Naive thymus-derived CD8-positive, alpha-beta T cell (primary cell): ENCODE measurements at places on chromosomes 11 and 22. TPM values are rescaled to one million over a fixed set of nuclear protein-coding genes. Genes with fewer than 3 reads are reported as not detected.

DNA sequence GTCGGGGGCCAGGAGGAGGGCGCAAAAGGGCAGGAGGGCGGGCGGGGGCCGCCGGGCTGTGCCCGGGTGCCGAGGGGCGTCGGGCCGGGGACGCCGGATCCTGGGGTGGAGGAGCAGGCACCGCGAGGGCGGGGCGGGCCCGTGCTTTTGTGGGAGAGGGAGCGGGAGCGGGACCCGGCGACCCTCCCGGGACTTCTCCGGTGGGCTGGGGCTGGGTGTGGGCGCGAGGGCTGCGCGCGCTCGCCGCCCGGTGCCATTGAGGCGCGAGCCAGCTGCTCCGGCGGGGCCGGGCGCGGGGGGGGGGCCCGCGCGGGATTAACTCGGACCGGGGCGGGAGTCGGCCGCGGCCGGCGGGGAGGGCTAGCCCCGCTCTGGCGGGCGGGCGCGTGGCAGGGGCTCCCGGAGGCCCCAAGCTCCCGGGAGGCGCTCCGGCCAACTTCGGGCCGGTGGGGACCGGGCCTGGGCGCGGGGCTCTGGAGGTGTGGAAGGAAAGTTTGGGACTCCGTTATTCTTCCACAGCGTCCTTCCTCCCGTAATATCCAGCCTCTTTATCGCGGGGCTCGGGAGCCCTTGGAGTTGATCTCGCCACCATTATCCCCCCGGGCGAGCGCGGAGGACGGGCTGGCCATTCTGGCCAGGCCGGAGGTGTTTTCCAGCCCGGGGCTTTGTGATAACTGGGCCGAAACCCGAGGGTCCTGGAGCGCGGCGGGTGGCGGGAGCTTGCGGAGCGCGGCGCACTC lies 936 bp downstream of the CECR2 start:
- no peaks in the 10 kb centered on the region for H3K36me3 ChIP-seq
- no peak for DNase-seq
- H3K27ac ChIP-seq, result no peak overlapping the region
- H3K27me3 ChIP-seq, result peaks cover 62% of the 10 kb centered on the region

The LRRC32 gene
- total RNA-seq, result 0.08 TPM

- no peak overlapping the region for H3K4me3 ChIP-seq
- no peak overlapping the region for H3K27ac ChIP-seq
- H3K4me1 ChIP-seq, result peaks cover 26% of the 10 kb centered on the region
- no peaks in the 10 kb centered on the region for H3K36me3 ChIP-seq
These were observed 195.5 kb upstream of the SORL1-AS1 start for GRCh38 chr11:121648306-121648705.

DNA sequence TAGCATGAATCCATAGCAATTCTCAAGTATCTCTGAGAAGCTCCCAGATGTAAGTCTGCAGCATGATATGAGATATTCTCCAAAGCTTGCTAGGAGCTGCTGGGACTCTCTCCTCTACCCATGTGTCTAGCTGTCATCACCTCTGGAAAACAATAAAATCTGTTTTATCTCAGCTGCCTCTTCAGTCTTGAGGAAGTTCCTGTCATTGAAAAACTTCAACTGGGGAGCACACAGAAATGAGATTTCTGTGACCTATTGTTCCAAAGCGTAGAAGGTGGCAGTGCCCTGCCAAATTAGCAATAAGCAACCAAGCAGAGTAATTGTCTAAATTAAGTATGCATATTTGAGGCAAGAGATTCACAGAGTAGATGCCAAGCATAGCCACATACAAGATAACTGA lies 1380.6 kb upstream of the RAG2 start:
- H3K4me3 ChIP-seq, result no peak overlapping the region
- H3K27ac ChIP-seq, result no peak overlapping the region
- no peaks in the 10 kb centered on the region for H3K4me1 ChIP-seq
- no peak for DNase-seq
- no peaks in the 10 kb centered on the region for H3K36me3 ChIP-seq

DNA sequence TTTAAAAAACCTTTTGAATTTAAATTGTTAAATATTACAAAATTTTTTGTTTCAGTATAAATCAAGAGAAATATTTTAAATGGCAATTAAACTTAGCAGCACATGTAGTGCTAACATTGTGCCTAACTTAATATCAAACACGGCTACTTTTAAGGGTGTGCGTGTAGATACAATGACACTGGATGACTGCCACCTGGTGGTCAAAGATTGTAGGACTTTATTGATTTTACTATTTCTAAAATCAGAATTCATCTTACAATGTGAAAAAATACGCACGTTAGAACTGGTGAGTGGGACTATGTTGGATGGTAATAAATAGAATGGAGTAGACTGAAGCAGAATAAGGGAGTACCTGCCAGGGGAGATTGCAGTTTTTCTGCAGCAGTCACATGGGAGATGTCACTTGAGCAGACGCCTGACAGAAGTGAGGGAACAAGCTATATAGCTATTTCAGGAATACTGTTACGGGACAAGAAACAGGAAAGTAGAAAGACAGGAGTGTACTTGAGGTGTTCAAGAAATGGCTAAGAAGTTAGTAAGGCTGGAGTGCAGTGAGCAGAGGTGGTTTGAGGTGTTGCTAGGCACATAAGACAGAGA lies 52.9 kb downstream of the UVRAG start:
- H3K27ac ChIP-seq, result no peak overlapping the region
- H3K4me1 ChIP-seq, result peaks cover 28% of the 10 kb centered on the region
- H3K27me3 ChIP-seq, result no peaks in the 10 kb centered on the region
- H3K36me3 ChIP-seq, result peaks cover 28% of the 10 kb centered on the region
- H3K4me3 ChIP-seq, result no peak overlapping the region

DNA sequence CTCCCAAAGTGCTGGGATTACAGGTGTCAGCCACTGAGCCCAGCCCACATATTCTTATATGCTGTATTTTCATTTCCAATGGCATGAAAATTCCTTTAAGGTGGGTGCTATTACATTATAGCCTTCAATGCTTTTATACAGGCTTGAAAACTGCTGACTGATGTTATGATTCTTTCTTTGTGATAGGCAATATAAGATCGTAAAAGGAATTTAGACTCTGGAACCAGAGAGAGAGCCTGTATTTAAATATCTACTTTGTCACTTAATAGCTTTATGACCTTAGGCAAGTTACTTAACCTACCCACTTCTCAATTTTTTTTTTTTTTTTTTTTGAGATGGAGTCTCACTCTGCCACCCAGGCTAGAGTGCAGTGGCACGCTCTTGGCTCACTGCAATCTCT lies 26.2 kb downstream of the AGBL2 start:
- no peak overlapping the region for H3K4me3 ChIP-seq
- no peak overlapping the region for H3K27ac ChIP-seq
- DNase-seq, result no peak
- H3K36me3 ChIP-seq, result peaks cover 1% of the 10 kb centered on the region

DNA sequence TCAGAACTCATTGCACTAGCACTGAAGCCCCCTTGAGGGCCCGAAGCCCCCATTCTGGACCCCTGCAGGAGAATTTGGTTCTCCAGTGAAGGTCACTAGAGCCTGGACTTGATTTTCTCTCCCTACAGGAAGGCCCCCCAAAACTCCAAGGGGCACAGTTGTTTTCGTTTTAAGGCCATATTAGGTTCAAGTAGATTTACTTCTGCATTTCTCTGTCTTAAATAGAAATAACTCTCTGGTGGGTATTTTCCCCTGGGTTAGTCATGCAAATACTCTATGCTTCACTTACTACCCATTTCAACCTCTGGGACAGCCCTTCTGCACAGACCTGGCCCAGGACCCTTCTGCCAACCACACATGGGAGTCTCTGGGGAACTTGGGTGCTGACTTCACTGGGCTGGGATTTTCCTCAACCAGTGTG lies 41.6 kb downstream of the WEE1 start:
- H3K4me3 ChIP-seq, result peak overlapping the region; percentile 93
- peaks cover 18% of the 10 kb centered on the region for H3K4me1 ChIP-seq
- DNase-seq, result peak; percentile 48
- H3K27ac ChIP-seq, result peak overlapping the region; percentile 95
- no peaks in the 10 kb centered on the region for H3K27me3 ChIP-seq

DNA sequence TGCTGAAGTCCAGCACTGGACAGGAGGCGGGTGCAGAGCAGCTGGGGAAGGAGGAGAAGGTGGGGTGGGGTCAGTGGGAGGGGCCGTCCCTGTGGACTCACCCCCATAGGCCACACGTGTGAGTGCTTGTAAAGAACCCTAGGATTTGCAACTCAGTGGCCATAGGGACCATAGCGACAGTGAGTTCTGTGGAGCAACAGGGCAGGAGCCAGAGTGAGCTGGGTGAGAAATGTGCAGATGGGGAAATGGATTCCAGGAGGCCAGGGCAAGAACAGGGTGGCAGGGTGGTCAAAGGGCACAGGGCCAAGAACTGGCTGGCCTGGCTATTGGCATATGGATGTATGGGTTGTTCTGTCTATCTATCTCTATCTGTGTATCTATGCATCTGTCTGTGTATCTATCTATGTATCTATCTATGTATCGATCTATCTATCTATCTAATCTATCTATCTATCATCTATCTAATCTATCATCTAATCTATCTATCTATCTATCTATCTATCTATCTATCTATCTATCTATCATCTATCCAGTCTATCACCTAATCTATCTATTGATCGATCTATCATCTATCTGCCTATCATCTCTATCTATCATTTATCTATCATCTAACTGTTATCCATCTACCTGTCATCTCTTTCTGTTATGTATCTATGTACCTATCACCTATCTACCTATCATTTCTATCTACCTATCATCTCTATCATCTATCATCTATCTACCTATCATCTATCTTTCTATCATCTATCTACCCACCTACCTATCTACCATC lies 889.0 kb downstream of the TBC1D22A start:
- H3K4me3 ChIP-seq, result no peak overlapping the region
- no peak overlapping the region for H3K27ac ChIP-seq
- H3K27me3 ChIP-seq, result peaks cover 9% of the 10 kb centered on the region
- H3K4me1 ChIP-seq, result peaks cover 2% of the 10 kb centered on the region

DNA sequence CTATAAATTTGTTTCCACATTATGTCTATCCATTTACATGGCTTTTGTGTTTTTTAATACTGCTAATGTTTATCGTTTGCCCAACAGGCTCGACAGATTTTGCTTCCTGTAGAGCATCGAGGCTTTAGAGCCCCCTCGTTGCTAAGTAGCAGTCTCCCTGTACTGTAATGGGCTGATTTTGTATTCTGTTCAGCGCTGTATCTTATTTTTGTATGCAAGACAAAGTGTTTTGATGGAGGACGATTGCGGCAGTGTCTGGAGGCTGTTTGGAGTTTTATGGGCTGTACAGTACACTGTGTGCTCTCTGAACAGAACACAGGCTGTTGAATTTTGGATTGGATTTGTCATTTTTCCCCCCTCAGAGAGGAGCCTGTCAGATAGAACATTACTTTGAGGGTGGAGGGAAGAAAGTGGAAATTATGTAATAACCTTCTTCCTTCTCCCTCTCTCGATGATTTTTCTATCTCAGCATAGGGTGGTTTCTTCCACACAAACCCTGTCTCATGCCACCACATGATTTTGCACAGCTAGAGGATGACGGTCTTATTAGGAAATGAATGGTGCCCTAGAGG lies 104.4 kb downstream of the ZBTB16 start:
- peaks cover 98% of the 10 kb centered on the region for H3K4me1 ChIP-seq
- no peak overlapping the region for H3K4me3 ChIP-seq
- no peak for DNase-seq
- peak overlapping the region; percentile 40 for H3K27ac ChIP-seq
- H3K27me3 ChIP-seq, result no peaks in the 10 kb centered on the region
- no peaks in the 10 kb centered on the region for H3K36me3 ChIP-seq

GRCh38 chr22:45518580-45518991 lies 15.9 kb downstream of the FBLN1 start:
- H3K27me3 ChIP-seq, result peaks cover 2% of the 10 kb centered on the region
- no peaks in the 10 kb centered on the region for H3K36me3 ChIP-seq
- no peak overlapping the region for H3K27ac ChIP-seq
- DNase-seq, result no peak

DNA sequence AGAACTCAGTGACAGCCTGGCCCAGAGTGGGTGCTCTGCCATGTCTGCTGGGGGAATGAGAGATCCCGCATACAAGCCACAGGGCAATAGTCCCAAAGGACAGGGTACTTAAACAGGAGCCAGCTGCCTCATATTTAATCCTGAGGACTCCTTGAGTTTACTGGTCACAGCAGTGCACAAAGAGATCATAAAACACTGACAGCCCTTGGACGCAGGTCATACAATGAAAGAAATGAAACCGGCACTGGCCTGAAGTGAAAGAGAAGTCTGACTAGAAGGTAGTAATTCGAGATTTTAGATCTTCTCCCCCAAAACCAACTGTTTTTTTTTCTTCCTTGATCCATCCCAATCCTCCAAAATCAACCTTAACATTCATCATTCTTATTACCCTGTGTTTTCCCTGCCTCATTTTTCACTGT lies 299.8 kb upstream of the SYN3 start:
- DNase-seq, result no peak
- no peaks in the 10 kb centered on the region for H3K4me1 ChIP-seq
- H3K27ac ChIP-seq, result no peak overlapping the region
- no peaks in the 10 kb centered on the region for H3K27me3 ChIP-seq

The SERPIND1 gene
- not detected for total RNA-seq

DNA sequence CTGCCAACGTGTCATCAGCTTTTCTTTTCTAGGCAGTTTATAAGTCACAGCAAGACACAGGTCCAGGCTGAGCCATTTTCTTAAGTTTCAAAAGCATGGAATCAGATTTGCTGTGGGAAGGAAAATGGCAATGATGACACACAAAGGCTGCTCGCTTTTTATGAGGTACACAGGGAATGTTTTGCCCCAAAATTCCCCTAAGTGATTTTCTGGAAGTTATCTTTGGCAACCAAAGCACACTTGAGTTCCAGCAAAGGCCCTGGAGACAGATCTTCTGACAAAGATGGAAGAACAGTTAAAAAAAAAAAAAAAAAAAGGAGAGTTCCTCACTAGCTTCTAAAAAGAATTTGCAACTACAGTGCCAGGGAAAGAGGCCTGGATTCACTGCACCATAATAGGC lies 260.8 kb downstream of the LARGE1 start:
- no peaks in the 10 kb centered on the region for H3K4me1 ChIP-seq
- no peak overlapping the region for H3K27ac ChIP-seq
- H3K27me3 ChIP-seq, result no peaks in the 10 kb centered on the region
- no peak for DNase-seq
- no peak overlapping the region for H3K4me3 ChIP-seq
- H3K36me3 ChIP-seq, result no peaks in the 10 kb centered on the region

The PIK3C2A gene
- 42.7 TPM for total RNA-seq

The LIF gene
- total RNA-seq, result not detected

The NAV2 gene
- 4.2 TPM for total RNA-seq

The RIBC2 gene
- total RNA-seq, result not detected

DNA sequence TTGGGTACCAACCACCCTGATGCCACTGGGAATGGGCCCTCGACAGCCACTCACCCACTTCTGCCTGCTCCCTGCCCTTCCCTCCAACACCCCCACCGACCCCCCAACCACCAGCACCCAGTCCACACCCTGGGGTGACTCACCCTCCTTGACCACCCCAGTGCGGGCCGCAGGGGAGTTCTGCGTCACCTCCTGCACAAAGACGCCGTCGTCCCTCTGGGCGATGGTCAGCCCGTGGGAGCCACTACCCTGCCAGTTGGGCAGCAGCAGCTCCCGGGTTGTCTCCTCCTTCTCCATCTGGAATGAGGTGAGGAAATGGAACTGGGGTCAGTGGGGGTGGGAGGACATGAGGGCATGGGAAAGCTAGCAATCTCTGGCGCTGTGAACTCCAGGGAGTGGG lies 10.8 kb downstream of the AHNAK start:
- H3K27ac ChIP-seq, result peak overlapping the region; percentile 75
- DNase-seq, result no peak
- no peak overlapping the region for H3K4me3 ChIP-seq
- no peaks in the 10 kb centered on the region for H3K36me3 ChIP-seq
- H3K27me3 ChIP-seq, result no peaks in the 10 kb centered on the region
